Stomach (tissue), 19 donors: ENCODE measurements at places on chromosomes 3 and 15. TPM values are rescaled to one million over a fixed set of nuclear protein-coding genes. Genes with fewer than 3 reads are reported as not detected.

Gene EXD1
- not detected for total RNA-seq

Gene RTP3
- total RNA-seq: not detected

GRCh38 chr3:115194476-115194875, 47.4 kb upstream of the ZBTB20 start:
- no peak for DNase-seq

DNA sequence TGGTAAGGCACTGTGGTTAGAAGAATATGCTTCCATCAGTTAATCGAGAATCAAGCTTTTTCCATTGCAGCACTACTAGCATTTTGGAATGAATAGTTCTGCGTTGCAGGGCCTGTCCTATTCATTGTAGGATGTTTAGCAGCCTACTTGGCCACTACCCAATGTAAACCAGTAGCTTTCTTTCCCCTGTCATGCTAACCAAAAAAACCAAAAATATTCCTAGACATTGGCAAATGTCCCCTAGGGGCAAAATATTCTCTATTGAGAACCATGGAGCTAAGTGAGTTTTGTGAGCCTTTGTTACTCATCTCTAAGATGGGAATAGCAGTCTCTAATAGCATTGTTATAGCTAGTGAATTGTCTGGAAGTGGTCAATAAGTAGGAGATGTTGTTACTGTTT, 187.2 kb downstream of the CADPS start:
- DNase-seq: peak; percentile 20

DNA sequence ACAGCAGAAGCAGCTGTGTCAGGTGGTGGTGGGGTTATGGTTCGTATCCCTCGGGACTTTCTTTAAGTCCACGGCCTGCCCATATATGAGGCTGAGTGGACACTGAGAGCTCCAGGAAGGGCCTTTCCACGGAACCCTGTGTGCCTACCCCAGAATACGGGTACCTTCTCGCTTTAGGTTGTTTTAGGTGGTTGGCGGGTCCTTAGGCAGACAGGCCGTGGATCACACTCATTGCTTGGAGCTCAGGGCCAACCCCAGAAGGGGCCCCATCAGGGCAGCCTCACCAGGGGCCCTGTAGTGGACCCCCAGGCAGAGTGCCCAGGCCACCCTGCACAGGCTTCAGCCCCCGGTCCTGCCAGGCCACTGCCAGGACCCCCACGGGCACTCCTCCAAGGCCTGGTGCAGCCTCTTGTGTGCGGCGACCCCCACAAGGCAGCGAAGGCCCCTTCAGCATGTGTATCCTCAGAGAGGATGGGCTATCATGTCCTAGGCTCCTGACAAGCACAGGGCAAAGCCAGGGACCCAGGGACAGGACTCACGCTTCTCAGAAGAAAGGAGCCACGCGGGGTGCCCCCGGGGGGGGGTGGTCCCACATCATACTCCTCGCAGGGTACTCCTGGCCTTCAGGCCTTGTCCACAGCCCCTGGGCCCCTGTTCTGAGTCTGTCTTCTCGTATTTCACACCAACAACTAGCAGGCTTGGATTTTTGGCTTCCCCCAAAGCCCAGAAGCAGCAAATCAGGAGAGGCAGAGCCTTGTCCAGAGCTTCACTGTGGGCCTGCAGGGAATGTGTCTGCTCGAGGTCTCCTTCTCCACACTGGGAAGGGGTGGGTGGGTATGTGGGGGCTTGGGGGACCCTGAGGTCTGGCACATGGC, 93.4 kb downstream of the LRRK1 start:
- DNase-seq: no peak

GRCh38 chr3:172705170-172705569, 5.7 kb downstream of the NCEH1 start:
- DNase-seq: peak; percentile 21

- DNase-seq: no peak
Measured at GRCh38 chr15:74159773-74160172, 13.7 kb upstream of the ISLR start.
